ENCODE measurements at places on chromosomes 11 and 22.

DNA sequence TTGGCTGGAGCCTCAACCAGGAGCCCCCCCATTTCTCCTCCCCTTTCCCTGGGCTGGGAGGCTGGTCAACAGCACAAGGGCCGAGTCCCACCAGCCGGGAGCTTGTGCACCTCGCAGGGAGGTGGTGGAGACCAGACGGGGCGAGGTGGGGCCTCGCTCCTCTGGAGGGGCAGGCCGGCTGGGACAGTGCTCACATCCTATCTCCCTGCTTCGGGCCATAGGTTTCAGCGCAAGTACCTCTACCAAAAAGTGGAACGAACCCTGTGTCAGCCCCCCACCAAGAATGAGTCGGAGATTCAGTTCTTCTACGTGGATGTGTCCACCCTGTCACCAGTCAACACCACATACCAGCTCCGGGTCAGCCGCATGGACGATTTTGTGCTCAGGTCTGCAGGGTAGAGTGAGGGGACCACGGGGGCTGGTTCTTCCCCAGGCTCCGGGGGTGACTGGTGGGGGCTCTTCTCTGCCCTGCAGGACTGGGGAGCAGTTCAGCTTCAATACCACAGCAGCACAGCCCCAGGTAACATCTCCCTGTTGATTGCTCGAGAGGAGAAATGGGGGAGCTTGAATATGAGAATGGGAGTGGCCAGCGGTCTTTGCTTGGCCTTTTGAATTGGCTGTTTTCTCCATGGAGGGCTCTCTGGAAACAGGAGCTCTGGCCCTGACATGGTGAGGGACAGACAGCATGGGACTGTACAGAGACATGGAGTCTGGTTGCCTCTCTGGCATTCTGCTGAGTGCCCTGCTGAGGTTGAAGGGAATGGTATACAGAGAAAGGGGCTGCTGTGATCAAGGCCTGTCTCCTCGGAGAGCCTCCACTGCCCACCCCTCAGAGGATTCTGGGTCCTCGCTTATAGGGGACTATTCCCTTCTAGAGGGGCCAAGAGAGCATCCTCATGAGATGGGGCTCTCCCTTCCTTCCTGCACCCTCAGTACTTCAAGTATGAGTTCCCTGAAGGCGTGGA lies 3.3 kb downstream of the SIDT2 start:
- no peak for DNase-seq

DNA sequence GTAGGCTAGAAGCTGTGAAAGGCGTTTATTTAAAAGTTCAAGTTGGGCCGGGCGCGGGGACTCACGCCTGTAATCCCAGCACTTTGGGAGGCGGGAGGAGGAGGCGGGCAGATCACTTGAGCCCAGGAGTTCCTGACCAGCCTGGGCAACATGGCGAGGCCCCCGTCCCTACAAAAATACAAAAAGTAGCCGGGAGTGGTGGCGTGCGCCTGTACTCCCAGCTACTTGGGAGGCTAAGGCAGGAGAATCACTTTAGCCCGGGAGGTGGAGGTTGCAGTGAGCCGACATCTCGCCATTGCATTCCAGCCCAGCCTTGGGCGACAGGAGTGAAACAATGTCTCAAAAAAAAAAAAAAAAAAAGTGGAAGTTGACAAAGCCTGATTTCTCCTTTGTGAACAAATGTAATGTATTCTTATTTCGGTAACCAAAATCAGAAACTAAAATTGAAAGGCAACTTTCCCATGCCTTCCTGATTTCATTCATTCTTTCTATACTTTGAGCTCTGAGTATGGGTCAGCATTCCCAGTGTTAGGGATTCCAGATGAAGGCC lies 825 bp downstream of the PTPMT1 start:
- no peak for DNase-seq

- DNase-seq: no peak
Observed at GRCh38 chr11:12789596-12790215, 115.5 kb downstream of the TEAD1 start.

DNA sequence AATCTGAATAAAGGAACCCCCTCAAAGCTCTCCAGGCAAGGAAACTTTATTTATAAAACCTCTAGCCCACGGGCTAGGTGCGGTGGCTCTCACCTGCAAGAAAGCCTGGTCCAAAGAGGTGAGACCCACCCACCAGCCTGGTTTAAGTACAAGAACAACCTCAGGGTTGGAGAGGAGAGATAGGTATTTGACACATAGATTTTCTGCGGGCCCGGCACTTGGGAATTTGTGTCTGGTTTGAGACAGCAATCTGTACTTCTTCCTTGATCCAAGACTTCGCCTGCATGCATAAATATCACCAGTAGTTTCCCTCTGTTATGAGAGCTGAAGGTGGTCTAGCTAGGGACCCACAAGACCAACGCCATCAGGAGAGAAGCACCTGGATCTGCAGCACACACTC lies 73.2 kb upstream of the CAPRIN1 start:
- DNase-seq: no peak

DNA sequence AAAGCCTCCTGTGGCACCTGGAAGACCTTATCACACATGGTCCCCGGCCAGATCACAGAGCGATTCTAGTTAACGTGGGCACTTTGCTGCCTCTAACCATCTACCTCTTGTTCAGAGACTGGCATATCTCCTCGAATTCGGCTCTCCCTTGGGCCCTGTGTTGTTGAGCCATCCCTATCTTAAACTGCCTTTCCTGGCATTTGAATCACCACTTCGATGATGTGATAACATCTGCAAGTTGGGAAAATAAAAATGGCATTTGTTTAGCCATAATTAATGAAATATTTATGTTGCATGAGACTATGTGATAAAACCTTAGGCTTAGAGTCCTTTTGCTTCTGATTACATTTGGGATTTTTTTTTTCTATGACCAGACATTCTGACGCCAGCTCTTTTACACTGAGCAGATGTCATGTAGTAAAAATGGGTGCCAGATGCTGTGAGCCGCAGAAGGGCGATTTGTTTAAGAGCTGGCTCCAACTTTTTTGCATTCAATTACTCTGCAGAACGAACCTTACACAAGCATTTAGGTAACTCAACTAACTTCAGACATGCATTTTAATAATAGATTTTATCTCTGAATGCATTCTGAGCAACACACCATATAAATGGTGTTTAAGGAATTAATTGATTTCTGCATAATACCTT lies 58.5 kb upstream of the PARVA start:
- peak; percentile 28 for DNase-seq

DNA sequence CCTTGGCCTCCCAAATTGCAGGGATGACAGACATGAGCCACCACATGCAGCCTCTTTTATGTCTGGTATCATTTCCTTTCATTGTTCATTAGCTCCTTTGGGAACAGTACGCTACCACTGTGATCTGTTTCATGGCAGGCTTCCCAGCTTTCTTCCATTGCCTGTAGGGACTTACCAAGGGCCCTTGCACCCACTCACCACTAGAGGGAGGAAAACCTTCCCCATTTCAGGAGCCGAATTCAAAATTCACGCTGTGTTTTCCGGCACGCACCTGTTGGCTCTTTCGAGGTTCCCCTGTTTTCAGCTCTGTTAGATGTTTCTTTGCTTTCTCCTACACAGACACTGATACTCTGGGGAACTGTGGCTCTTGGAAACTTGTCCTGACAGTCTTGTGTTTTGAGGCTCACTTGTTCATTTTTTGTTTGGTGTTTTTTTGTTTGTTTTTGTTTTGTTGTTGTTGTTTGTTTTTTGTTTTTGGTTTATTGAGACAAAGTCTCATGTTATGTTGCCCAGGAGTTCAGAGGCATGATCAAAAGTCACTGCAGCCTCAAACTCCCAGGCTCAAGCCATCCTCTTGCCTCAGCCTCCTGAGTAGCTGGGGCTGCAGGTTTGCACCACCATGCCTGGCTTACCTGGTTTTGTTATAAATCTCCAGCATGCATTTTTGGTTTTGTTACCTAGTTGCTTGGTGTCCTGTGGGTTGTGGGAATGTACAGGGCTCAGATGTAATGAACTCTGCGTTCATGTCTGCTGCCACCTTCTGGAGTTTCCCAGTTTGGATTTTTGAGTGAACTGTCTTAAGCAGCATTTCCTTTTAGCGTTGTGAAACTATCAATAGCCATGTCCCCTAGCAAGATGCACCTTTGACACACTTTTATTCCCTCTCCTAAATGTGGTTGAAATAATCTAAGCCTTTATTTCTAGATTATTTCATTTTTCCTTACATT lies 2.3 kb downstream of the KRTAP5-11 start:
- DNase-seq: peak; percentile 37

DNA sequence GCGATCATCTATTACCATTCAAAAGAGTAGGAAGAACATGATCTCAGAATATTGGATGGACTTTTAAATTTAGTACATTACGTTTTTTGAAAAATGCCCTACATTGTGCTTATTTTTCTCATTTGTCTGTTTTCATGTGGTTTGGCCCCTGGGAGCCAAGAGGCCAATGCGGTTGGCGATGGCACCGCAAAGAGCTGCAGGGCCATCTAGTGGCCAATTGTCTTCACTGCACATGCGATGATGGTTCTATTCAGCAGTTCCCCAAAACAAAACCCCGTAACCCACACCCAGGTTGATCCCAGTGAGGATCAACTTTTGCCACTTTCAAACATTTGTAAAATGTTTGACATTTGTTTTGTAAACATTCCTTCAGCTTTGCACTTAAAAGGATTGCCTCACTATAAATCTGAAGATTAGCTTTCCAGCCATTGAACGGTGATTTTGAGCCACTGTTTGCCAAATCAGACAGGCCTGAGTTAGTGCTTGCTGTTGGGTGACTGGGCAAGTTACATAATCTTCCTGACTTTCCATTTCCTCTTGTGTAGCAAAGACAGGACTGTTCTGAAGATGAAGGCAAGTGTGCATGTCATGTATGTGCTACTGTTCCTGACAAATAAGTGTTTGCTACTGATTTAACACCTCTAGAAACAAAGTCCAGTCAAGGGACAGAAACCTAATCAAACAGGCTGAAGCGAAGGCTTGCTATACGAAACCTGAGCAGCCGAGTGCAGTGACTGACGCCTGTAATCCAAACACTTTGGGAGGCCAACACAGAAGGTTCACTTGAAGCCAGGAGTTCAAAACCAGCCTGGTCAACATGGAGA lies 29.2 kb upstream of the XBP1 start:
- peak; percentile 74 for DNase-seq

DNA sequence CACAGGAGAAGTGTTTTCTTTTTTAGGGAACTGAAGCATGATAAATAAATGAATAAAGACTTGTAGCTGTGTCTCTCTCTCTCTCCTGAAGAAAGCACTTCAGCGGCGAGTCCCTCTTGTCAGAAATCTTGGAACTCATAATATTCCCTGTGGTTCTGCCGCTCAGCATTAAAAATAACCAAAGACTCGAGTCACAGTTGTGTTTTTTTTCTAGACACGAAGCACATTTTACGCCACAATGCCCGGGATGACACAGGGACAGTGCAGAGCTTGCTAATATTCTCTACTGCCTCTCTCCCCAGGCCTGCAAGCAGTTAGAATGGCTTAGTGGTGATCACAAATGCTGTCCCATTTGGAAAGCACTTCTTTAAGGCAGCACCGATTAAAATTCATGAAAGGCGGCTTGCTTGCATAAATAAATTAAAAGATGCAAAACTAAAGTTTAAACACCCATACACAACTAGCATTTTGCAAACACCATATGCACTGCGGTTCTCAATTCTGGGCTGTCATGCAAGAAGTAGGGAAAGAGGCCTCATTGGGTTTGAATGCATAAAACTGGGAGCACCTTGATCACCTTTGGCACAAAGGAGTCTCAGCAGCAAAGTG lies 597.4 kb downstream of the SOX6 start:
- no peak for DNase-seq

- peak; percentile 51 for DNase-seq
Observed at GRCh38 chr11:61815790-61816735, 740 bp downstream of the FADS1 start.

Measured in large intestine (tissue), 12 donors.